Hematopoietic multipotent progenitor cell treated with erythropoietin and hydrocortisone succinate and interleukin-3 and kit ligand, for 6 days (in vitro differentiated cells): ENCODE measurements at places on chromosomes 6 and 20.

DNA sequence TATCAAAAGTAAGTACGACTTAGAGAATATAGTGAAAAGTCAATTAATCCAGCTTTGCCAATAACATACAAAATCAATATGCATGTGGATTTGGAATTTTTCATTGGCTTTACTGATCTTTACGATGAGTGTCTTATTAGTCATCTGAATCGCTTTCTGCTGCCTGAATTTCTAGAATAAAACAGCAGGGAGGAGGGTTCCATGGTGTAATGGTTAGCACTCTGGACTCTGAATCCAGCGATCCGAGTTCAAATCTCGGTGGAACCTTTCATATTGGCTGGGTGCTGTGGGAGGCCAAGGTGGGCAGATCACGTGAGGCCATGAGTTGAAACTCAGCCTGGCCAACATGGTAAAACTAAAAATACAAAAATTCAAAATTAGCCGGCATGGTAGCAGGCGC is 448.8 kb downstream of the RNF144B start:
- DNase-seq = no peak

DNA sequence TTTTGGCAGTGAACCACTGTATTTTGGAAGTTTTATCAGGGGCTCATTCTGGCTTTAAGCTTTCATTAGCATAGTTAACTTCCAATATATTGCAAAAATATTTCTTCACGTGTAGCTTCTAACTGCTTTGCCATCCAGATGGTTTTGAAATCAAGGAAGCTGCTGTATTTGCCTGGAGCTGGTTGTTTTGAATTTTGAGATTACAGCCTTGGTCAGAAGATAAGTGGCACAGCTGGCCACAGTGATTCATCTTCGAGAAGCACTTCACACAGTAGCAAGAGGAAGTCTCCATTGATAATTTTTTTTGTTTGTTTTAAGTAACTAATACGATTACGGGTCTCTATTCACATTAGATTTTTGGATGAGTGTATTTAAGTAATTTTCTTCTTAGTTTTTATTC is 3.8 kb downstream of the APCDD1L start:
- DNase-seq = peak; percentile 32

GRCh38 chr6:122116119-122116834 is 283.2 kb upstream of the HSF2 start:
- no peak for DNase-seq

GRCh38 chr20:38854654-38855066 is 49.2 kb downstream of the PPP1R16B start:
- DNase-seq = no peak

DNA sequence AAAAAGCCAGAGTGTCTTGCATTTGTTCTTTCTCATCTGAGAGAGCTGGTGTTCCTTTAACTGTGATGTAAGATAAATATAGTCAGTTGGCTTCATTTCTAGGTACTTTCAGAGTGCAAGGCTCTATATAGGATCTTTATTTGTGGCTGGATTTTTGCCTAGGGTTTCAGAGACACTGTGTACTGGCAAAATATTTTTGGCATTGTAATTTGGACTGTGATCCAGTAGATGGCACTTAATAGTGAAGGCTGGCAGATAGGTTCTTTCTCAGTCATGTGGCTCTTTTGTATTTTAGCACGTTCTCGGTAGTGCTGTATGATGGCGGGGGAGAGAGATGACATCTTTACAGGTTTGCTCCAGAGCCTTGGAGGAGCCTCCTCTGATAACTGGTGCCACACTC is 26.8 kb upstream of the SLC35B3 start:
- DNase-seq = no peak

DNA sequence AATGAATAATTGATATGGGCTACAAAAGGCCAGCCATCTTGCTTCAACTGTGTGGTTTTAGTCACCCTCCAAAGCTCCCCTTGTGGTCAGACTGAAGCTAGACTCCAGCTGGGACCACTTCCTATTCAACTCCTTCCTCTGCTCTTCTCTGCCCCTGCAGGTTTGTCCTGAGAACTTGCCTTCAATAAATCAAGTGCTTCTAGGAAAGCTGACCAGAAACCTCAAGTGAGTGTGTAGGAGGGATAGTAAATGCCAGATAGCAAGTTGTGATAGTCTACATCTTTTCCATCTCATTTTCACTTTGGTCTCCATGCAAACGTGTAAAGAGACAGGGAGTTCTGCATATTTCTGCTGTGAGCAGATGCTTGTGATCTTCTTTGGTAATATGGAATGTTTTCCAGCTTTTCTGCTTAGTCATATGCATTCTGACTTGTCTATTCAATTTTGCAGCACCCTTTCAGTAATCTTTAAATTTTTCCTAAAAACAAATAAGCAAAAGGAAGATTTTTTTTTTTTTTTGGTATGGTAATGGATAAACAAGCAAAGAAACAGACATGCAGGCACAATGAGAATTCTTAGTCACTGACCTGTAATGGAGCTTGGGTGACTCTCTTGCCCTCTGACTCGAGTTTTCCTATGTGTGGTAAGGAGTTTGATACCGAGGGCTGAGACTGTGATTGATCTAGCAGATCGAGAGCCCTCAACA is 201.3 kb upstream of the BTBD3 start:
- DNase-seq = peak; percentile 76

DNA sequence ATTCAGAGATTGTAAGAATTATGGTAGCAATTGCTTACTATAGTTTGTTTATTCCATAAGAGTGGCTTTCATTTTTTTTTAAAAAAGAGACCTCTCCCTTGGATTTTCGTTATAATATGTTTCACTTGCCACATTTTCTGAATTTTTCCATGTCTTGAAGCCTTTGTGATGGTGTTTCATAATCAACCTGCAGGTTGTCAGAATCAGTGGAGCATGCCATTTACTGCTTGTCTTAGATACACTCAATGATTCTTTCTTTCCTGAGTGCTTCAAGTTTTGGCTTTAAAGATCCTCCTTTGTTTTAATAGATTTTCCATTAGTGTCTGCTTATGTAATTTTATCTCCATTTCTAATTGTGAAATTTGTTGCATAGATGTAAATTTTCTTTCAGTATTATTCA is 31.2 kb downstream of the KCNQ5 start:
- DNase-seq = no peak

GRCh38 chr20:25493748-25494505 is 86.5 kb downstream of the GINS1 start:
- DNase-seq = no peak

DNA sequence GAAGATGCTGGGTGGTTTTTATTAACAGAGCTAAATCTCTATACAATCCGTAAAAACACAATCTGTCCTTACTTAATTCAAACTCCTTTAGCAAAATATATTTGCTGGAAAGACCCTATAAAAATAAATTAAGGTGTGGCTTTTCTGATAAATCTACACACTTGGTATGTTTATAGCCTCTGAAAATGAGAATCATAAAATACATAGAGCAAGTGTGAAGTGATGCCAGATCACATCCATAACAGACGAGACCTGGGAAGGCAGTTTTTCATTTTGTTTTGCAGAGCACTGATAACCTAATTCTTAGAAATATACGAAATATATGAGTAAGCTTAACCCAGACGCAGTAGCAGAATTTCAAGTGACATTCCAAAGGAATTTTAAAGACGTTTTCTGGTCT is 10.4 kb upstream of the DDO start:
- no peak for DNase-seq

DNA sequence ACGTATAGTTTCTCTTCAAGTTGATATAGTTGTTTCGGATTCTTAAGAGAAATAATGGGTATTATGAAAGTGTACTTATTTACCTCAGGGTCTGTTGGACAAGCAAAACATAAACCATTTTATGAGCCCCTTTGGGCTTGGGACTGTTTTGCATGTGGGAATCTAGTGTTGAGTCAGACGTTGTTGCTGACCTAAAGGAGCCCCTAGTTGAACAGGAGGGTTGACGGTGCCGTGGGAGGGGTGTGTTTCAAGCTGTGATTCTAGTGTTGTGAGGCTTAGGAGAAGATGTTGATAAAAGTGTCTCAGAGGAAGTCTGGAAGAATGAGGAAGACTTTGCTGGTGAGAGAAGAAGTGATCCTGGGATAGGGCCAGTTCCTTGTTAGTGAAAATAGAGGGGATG is 140.0 kb downstream of the ARID1B start:
- no peak for DNase-seq

- no peak for DNase-seq
Measured at GRCh38 chr20:48465271-48465670, 362.5 kb downstream of the PREX1 start.

- no peak for DNase-seq
Measured at GRCh38 chr6:24987446-24988115, 51.8 kb upstream of the RIPOR2 start.

- DNase-seq = no peak
Measured at GRCh38 chr6:3471711-3472110, 14.9 kb upstream of the SLC22A23 start.

- peak; percentile 71 for DNase-seq
Measured at GRCh38 chr6:134123666-134124208, 71.3 kb upstream of the SLC2A12 start.

DNA sequence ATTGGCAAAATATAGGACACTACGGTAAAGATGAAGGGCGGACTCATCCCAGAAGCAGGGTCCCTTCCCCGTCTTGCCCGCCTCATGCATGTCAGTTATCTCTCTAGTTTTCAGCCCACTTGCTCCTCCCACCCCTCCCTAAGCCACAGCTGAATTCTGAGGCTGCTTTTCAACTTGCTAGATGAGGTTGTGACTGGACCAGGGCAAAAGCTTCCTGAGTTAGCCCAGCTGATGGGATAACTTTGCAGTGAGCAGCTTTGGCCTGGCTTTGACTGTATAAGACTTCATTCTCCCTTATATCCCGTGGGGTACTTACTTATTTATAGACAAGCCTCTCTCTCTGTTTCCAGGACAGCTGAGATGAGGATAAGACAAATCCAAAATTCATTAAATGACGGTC is 23.2 kb downstream of the GHRH start:
- no peak for DNase-seq

DNA sequence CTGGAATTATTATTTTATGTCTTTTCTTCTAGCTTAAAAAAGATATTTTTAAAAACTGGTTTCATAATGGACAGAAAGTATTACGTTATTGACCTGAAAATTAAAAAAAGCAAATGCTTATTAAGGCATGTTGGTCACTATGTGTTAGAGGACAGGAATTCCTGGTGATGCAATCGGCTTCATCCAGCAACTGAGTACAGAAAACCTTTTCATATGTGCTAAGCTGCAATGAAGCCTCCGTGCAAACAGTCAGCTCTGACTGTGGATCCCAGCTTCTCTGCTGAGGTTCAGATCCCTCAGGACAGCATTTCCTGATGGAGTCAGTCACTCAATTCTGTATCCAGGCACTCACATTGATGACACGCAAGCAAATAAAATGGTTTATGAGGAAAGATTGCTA is 22.7 kb upstream of the BMP2 start:
- no peak for DNase-seq

GRCh38 chr6:152428126-152428525 is 209.0 kb downstream of the SYNE1 start:
- no peak for DNase-seq

DNA sequence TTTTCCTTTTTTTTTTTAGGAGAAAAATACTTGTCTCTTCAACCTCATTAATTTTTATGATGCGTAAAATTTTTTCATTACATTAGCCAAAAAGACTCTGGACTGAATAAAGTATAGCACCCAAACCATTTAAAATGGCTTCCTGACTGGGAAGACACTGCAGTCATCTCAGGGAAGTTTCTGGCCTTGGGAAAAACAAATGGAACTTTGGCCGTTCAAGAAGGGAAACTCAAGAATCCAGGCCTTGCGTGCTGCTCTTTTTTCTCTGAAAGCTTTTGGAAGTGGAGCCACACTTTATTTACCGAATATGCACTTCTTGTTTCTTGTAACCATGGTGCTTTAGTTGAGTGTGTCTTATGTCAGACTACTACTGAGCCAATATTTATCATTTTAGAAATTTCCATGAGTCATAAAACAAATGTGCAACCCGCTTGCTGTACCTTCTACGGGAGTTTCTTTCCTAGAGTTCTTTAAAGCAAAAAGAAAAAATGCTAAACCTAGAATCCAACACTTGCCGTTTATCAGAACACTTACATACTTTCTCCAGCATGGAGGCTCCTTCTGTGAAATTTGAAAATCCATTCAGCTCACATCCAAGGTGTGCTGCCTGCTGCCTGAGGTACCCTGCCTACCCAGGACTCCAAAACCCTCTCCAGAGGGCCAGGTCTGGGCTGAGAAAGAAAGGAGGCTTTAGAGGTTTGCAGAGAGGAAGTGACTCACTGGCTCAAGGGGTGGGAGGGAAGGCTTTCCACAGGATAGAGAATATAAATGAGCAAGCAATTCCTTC is 11.5 kb upstream of the DSTN start:
- DNase-seq = peak; percentile 41

DNA sequence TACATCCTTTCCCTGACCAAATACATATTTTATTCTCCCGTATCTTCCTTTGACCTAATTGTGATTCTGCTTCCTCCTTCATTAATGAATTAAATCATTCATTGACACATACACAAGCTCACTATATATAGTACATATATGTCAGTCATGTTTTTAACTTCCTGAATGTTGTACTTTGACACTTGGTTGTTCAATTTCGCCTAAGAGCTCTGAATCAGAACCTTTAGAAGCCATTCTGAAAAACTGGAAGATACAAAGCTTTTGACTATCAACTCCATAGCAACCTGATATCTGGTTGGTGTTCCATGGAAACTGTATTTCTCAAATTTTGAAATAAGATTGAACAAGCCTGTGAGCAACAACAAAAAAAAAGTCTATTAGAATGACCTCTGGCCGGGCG is 27.3 kb upstream of the HFE start:
- DNase-seq = no peak

GRCh38 chr6:21603082-21603952 is 9.8 kb downstream of the SOX4 start:
- peak; percentile 16 for DNase-seq

DNA sequence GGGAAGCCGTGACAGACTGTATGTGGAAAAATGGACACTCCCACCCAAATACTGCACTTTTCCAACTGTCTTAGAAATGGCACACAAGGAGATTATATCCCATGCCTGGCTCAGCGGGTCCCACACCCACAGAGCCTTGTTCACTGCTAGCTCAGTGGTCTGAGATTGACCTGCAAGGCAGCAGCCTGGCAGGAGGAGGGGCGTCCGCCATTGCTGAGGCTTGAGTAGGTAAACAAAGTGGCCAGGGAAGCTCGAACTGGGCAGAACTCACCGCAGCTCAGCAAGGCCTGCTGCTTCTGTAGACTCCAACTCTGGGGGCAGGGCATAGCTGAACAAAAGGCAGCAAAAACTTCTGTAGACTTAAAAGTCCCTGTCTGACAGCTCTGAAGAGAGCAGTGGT is 11.4 kb upstream of the RNF146 start:
- DNase-seq = no peak

- DNase-seq = no peak
Measured at GRCh38 chr20:47334022-47334551, 22.4 kb downstream of the ZMYND8 start.

GRCh38 chr20:58481481-58482021 is 33.6 kb downstream of the APCDD1L start:
- peak; percentile 65 for DNase-seq

- no peak for DNase-seq
Measured at GRCh38 chr6:41346441-41346840, 11.0 kb downstream of the NCR2 start.
